ENCODE measurements at places on chromosomes 11 and 22. TPM values are rescaled to one million over a fixed set of nuclear protein-coding genes. Genes with fewer than 3 reads are reported as not detected.

The APOA1 gene
- total RNA-seq, result 0.13 TPM

The OR52H1 gene
- not detected for total RNA-seq

The DBX1 gene
- total RNA-seq, result not detected

The EMSY gene
- 9.8 TPM for total RNA-seq

The SYCE3 gene
- not detected for total RNA-seq

The SERHL2 gene
- total RNA-seq, result not detected

The TBX10 gene
- not detected for total RNA-seq

The OR2D2 gene
- total RNA-seq, result not detected

The RBMXL2 gene
- total RNA-seq, result not detected

The SMIM38 gene
- total RNA-seq, result not detected

The C11orf97 gene
- not detected for total RNA-seq

The DUSP18 gene
- total RNA-seq, result 5.1 TPM

The TPBGL gene
- 0.09 TPM for total RNA-seq

The SVIP gene
- 13.1 TPM for total RNA-seq

The TYR gene
- total RNA-seq, result not detected

The PACSIN2 gene
- total RNA-seq, result 183 TPM

The OR6A2 gene
- total RNA-seq, result not detected

The ADORA2A gene
- 1.2 TPM for total RNA-seq

The HEPHL1 gene
- total RNA-seq, result not detected

The CCDC116 gene
- not detected for total RNA-seq

The IGF2 gene
- 2.9 TPM for total RNA-seq

The CCDC89 gene
- not detected for total RNA-seq

The DLG2 gene
- total RNA-seq, result 0.20 TPM

The KRTAP5-1 gene
- not detected for total RNA-seq

The P4HA3 gene
- total RNA-seq, result 48.3 TPM

The GPHA2 gene
- not detected for total RNA-seq

The USP35 gene
- total RNA-seq, result 7.6 TPM
